Colonic mucosa (tissue), 4 donors: ENCODE measurements at places on chromosomes 3 and 15. TPM values are rescaled to one million over a fixed set of nuclear protein-coding genes. Genes with fewer than 3 reads are reported as not detected.
A peak's percentile ranks its signal among the peaks of the same experiment; 100 is the strongest.

DNA sequence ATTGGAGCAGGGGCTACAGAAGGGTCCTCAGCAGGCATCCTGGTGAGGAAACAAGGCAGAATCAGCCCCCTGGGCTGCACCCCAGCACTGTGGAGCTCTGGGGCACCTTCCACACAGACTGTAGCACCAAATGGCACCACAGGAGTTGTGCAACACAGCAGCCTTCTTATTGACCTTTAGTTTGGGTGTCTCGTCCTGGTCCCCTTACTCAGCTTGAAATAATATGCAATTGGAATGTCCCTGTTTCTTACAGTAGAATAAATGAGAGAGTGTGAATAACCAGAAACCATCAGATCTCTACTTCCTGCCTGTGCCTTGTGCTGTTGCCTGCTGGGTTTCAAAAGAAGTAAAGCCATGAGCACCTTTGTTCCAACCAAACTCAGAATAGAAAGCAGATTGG, 44.5 kb downstream of the RPLP1 start:
- no peaks in the 10 kb centered on the region for H3K36me3 ChIP-seq
- no peak for DNase-seq
- H3K27me3 ChIP-seq = no peaks in the 10 kb centered on the region

DNA sequence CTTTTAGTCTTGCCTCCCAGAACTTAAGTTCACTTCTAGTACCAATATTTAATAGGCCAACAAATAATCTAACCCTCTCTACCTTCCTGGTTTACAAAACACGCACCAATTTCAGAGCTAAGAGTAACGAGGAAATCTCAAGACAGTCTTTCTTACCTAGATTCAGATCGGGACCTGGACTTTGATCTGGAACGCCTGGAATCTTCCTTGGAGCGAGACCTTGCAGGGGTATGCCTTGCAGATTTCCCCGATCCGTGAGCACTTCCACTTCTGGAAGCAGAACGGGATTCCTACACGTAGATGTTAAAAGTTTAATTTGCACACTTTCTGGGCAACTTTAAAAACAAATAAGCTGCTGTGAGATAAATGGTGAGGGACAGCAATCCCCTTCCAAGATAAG, 11.4 kb downstream of the TRA2B start:
- peaks cover 35% of the 10 kb centered on the region for H3K4me1 ChIP-seq
- peak; percentile 69 for DNase-seq
- no peak overlapping the region for H3K4me3 ChIP-seq
- H3K27ac ChIP-seq = peak overlapping the region; percentile 67
- no peaks in the 10 kb centered on the region for H3K27me3 ChIP-seq

- H3K27ac ChIP-seq = no peak overlapping the region
- no peak for DNase-seq
- no peak overlapping the region for H3K4me3 ChIP-seq
- no peaks in the 10 kb centered on the region for H3K36me3 ChIP-seq
- no peaks in the 10 kb centered on the region for H3K27me3 ChIP-seq
These were observed 535.5 kb downstream of the SQOR start for GRCh38 chr15:46170326-46170725.

DNA sequence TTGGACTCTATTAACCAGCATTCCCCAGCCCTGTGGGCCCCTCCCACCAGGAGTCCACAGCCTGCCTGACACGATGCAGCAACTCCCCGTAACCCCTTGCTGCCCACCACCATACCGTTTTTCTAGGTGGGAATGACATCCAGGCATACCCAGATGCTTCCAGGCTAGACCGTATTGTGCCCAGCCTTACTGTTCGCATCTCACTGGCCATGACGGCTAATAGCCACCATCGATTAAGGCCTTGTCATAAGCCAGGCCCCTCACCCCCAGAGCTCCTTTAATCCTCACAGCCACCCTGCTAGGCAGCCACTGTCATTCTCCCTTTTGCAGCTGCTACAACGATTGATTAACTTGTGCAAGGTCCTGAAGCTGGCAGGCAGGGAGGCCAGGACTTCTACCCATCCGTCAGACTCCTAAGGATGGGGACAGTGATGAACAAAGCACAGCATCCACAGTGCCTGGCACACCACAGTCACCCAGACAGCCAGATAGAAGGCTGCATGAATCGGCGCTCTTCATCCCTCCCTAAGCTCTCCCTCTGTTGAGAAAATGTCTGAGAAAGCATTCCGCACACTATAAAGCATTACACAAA, 60.0 kb upstream of the FLNB start:
- peaks cover 8% of the 10 kb centered on the region for H3K4me1 ChIP-seq
- H3K36me3 ChIP-seq = no peaks in the 10 kb centered on the region
- no peak for DNase-seq
- no peak overlapping the region for H3K4me3 ChIP-seq
- no peaks in the 10 kb centered on the region for H3K27me3 ChIP-seq
- no peak overlapping the region for H3K27ac ChIP-seq

DNA sequence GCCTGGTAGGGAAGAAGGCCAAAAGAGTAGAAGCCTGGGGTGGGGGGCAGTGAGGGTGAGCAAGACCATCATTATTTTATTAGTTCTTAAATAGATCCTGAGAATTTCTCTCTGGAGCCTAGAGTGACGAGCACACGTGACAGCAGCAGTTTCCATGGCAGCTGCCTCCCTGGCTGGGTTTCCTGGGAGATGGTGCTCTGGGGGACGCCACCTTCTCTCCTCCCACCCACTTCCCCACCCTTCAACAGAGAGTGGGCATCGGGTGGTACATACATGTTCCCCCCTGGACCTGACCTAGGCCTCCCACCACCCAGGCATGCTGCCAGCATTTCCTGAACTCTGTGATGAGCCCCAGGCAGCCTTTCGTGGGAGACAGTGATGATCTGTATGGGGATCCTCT, 12.9 kb downstream of the CELF6 start:
- H3K27ac ChIP-seq = no peak overlapping the region
- no peak for DNase-seq
- no peaks in the 10 kb centered on the region for H3K4me1 ChIP-seq
- H3K36me3 ChIP-seq = no peaks in the 10 kb centered on the region

GRCh38 chr15:88395872-88396781, 71.1 kb downstream of the MRPL46 start:
- DNase-seq = no peak
- no peak overlapping the region for H3K27ac ChIP-seq
- no peak overlapping the region for H3K4me3 ChIP-seq
- H3K36me3 ChIP-seq = no peaks in the 10 kb centered on the region
- H3K4me1 ChIP-seq = no peaks in the 10 kb centered on the region

Gene TIMP4
- 2.0 TPM for total RNA-seq
